NT2/D1 (cell line): ENCODE measurements at places on chromosomes 1 and 21.

DNA sequence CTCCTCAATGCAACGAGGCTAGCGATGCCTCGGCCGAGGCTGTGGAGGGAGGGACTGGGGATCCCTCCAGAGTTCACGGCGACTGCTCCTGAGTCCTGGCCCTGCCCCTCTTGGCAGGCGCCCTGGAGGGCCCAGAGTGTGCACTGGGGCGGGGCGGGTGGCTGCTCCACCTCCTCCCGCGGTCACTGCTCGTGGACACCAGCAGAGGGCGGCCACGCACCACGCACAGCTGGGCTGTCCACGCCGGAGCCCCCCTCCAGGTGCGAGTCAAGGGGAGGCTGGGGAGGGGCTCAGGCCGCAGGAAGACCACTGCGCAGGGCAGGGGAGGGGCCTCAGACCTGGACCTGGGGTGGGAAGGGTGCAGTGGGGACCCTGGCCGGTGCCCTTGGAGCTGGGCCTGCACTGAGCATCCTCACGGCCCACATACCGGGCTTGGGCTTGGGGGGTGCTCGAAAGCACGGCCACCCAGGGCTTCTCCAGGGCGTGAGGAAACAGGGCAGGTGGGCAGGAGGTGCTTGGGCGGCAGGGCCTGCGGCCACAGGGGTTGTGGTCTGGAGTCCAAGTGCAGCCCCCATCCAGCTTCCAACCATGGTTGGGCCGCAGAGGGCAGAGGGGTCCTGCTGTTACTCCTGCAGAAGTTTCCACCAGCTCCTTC, 20.6 kb upstream of the TTC34 start:
- no peak for DNase-seq

DNA sequence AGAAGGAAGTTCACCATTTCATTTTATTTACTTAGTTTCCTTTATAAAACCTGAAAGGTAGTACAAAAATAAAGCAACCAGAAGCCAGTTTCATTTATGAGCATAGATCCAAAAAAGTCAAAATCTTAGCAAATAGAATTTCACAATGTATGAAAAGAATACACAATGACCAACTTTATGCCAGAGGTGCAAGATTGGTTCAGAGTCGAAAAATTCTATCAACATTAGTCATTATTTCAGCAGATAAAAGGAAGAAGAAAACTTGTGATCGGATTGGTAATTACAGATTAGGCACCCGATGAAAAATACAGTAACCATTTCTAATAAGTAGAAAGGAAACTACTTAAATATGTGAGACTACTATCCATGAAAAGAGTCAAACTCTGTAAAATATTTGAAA, 89.1 kb downstream of the ITSN1 start:
- DNase-seq: no peak

- no peak for DNase-seq
Observed at GRCh38 chr1:16905868-16906702, 10.3 kb downstream of the RNU1-2 start.

DNA sequence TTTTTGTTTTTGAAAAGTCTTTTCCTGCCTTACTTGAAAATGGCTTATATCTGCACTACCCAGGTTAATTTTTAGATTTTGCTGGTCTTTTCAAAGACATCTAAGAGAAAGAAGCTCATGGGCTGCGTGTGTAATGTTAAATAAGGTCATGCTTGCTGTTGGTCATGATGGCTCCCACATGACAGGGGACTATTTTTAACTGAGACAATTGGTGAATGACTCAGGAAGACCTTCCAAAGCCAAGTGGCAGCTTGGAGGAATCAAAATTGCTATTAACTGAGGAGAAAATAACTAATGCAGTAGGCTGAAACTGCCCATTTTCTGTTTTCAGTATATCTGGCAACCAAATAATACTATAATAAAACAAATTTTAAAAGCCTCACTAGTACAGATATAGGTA, 117.1 kb upstream of the SPAG17 start:
- DNase-seq: no peak

DNA sequence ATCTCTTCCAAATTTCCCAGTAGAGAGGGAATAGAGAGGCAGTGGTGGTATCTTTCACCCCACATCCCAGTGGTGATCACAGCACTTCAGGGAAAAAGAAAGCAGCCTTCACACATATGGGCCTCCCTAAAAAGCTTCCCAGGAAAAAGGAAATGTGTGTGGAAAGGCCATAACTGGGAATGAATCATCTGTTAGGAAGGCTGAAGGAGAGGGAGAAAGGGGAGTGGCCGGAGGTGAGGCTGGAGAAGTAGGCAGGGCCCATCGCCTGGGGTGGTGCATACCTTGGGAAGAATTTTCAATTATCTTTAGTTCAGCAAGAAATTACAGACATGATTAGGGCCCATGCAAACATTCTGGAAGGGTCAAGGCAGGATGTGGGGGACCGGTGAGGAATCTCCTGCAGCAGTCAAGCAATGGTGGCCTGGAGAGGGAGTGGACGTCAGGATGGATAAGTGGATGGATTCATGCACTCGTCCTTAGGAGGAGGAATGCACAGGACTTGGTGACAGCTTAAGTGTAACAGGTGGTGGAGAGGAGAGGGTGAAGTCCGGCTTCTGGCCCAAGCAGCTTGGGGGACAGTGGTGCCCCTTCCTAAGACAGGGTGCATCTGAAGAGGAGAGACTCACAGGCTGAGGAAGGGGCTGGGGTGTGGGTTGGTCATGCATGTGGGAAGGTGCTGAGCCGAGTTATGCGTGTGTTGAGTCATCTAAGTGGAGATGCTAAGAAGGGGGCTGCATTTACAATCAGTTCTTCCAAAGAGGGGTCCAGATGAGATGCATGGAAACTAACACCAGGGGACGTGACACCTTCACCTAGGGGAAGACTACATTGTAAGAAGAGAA, 17.9 kb downstream of the HIVEP3 start:
- no peak for DNase-seq

DNA sequence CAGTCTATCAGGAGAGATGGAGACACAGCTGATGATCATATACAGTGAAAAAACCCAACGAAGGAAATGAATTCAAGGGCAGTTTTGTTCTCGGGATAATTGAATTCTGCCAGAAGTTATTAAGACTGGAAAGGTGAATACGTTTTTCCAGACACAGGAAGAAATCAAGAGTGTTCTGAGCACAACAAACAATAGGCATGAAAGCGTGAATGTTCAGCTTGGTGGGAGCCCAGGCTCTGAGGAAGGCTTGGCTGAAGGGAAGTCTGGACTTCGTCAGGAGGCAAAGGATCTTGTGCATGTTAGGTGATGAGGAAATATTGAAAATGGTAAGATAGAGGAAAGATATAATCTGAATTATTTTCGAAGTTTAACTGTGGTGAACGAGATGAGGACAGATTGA, 50.4 kb downstream of the CYYR1 start:
- DNase-seq: no peak

DNA sequence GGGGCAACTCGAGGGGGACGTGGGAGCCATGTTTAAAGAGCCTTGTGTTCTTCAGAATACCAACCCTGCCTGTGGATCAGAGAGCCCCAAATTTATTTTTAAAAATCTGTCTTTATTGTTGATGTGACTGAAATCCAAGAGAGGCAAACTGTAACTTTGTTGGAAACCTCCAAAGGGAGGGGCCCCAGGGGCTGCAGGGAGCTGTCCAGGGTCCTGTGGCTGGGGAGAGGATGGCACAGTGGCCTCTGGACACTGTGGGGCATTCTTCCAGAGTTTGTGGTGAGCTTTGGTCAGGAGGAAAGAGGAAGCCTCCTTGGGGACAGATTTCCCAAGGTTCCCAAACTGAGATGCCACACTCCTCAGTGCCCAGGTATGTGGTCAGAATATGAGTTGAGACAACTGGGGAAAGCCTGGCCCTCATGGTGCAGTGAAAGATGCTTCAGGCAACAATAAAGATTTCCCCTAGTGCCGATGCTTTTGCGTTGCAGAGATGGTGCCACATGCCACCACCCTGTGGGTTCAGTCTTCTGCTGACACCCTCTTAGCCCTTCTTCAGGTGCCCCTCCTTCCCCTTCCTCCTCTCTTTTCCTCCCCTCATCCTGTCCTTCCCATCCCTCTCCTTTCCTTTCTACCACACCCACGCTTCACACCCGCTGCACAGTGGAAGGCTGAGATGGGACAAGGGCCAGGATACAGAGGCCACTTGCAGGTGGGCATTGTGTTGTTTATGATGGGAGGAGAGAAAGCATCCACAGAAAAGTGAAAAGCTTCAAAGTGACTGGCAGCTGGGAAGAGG, 122.1 kb downstream of the UCK2 start:
- no peak for DNase-seq

- DNase-seq: no peak
Observed at GRCh38 chr1:9871707-9872425, 38.2 kb downstream of the CTNNBIP1 start.

DNA sequence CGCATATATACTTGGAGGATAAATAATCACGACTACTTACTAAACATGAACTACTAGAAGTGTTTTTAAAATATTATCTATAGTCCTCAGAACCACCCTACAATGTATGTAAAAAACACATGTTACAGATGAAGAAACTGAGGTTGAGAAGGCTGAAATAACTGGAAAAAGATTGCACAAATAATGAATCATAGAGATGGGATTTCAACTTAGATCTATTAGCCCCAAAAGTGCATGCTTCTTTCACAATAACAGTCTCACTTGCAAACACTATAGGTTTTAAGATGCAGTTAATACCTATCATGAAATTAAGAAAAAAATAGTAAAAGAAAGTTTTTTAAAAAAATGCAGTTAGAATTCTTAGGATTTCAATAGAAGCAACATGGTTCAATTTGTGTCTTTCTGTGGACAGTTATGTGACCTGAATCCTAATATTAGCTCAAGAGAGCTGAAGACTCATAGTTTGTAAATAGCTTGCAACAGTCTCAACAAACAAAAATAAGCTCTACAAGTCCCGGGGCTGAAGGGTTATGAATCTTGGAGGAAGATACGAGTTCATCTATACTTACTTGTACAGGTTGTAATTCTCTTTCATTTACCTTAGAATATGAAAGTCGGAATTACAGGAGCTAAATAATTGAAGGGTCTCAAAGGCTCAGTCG, 58.6 kb upstream of the NTPCR start:
- no peak for DNase-seq

- DNase-seq: no peak
Observed at GRCh38 chr1:175176246-175176645, 16.3 kb downstream of the KIAA0040 start.

DNA sequence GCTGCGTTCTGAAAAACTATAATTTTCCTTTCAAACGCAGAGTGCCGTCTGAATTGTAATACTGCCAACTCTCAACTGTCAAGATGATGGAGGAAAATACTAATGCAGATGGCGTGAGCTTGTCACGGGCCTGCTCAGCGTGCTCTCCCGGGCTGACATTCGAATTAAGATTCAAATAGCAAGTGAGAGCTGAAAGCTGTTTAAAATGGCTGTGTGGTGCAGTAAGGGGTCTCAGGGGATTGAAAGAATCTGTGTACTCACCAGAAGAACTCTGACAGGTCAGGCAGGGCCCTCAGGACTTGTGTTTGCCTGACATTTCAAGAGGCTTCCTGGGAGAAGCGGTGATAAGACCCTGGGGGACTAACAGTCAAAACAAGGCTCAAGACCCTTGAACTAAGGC, 33.1 kb downstream of the ZMYND12 start:
- DNase-seq: no peak

GRCh38 chr1:32798679-32799416, 18.3 kb downstream of the YARS1 start:
- DNase-seq: no peak

- no peak for DNase-seq
Observed at GRCh38 chr1:154960446-154961136, 991 bp downstream of the PYGO2 start.

- no peak for DNase-seq
Observed at GRCh38 chr1:152582647-152583046, 2.3 kb upstream of the LCE3D start.

- no peak for DNase-seq
Observed at GRCh38 chr1:202644219-202645096, 65.8 kb downstream of the SYT2 start.

DNA sequence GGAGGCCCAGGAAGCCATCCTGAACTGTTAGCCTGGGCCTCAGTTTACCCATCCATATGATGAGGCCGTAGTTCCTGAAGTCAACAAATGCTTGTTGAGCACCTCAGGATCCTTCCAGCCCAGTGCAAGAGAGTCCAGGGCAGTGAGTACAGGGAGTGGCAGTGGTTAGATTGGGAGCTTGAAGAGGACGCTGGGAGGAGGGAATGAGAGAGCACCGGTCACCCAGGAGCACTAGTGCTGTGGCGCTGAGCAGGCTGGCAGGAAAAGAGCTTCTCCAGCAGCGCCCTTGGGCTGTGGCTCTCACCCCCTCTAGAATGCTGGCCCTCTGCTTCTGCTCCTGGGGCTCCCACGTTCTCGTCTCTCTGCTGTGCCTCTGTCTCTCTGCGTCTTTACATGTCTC, 10.2 kb upstream of the SSBP3 start:
- DNase-seq: no peak

GRCh38 chr1:57124768-57125446, 159.1 kb upstream of the C8B start:
- DNase-seq: no peak

DNA sequence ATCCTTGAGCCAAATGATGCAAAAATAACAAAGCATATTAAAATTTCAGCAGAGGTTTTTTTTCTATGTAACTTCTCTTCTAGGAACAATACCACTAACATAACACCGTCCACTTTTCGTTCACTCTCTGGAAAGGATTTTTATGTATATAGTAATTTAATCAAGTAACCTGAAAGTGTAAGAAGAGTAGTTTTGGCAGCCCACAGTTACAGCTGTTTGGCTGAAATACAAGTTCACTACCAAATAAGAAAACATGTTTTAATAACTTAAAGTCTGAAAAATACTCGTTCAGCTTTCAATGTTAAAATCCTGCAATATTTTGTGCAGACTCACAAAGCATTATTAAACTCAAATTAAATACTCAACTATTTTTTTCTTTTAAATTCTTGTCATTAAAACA, 896.8 kb upstream of the ADGRL4 start:
- DNase-seq: no peak

- no peak for DNase-seq
Observed at GRCh38 chr1:201742476-201742875, 86.5 kb upstream of the IPO9 start.

GRCh38 chr1:76919085-76919484, 51.8 kb downstream of the ST6GALNAC5 start:
- no peak for DNase-seq

GRCh38 chr1:39995973-39996393, 41.0 kb downstream of the MFSD2A start:
- no peak for DNase-seq

- no peak for DNase-seq
Observed at GRCh38 chr1:106360252-106360651, 696.2 kb upstream of the PRMT6 start.
